ENCODE measurements at places on chromosomes 16 and 17. TPM values are rescaled to one million over a fixed set of nuclear protein-coding genes. Genes with fewer than 3 reads are reported as not detected.

Gene FMNL1
- 3.4 TPM for total RNA-seq

Gene CDH13
- total RNA-seq, result 74.0 TPM

Gene FNDC8
- not detected for total RNA-seq

Gene RPRML
- not detected for total RNA-seq

Gene GCGR
- not detected for total RNA-seq

Gene LDHD
- 0.68 TPM for total RNA-seq

Gene ZNF688
- 4.8 TPM for total RNA-seq

Gene GP2
- not detected for total RNA-seq

Gene INTS2
- total RNA-seq, result 24.6 TPM

Gene KCNH4
- total RNA-seq, result not detected

Gene HS3ST3A1
- total RNA-seq, result 0.07 TPM

Gene MYH1
- not detected for total RNA-seq

Gene SLFN12
- 1.4 TPM for total RNA-seq

Gene SSTR5
- not detected for total RNA-seq

Gene DNAI2
- 0.07 TPM for total RNA-seq

Gene RASL10B
- total RNA-seq, result 0.57 TPM

Gene RBFOX1
- total RNA-seq, result not detected

Gene HEXD
- total RNA-seq, result 5.5 TPM

Gene FBF1
- total RNA-seq, result 11.3 TPM

Gene MIEF2
- 13.8 TPM for total RNA-seq

Gene CFAP97D1
- total RNA-seq, result 0.07 TPM

Gene NTN1
- total RNA-seq, result under 0.01 TPM

Gene HSBP1
- total RNA-seq, result 64.6 TPM

Gene KRT20
- total RNA-seq, result not detected

Gene KDM6B
- 5.5 TPM for total RNA-seq

Gene ZNF598
- total RNA-seq, result 47.8 TPM

Gene KRT33B
- total RNA-seq, result 59.1 TPM
